NCI-H748 treated with DMSO at 0.1 percent for 48 hours (cell line): ENCODE measurements at places on chromosomes 5 and 9.
A peak's percentile ranks its signal among the peaks of the same experiment; 100 is the strongest.

DNA sequence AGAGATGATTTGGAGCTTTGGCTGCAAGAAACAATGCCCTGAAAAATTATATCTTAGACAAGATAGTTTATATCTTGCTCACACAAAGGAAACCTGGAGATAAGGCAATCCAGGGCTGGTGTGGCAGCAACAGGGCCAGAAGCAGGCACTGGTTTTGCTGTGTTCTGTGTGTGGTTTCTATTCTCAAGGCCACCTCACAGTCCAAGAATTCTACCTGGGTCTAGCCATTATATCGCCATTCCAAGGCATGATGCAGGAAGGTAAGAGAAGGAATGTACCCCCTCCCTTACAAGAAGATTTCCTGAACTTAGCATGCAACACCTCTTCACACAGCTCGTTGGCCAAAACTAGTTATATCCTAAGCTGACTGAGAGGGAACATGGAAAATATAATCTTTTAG is 74.5 kb upstream of the MEGF10 start:
- DNase-seq: no peak

DNA sequence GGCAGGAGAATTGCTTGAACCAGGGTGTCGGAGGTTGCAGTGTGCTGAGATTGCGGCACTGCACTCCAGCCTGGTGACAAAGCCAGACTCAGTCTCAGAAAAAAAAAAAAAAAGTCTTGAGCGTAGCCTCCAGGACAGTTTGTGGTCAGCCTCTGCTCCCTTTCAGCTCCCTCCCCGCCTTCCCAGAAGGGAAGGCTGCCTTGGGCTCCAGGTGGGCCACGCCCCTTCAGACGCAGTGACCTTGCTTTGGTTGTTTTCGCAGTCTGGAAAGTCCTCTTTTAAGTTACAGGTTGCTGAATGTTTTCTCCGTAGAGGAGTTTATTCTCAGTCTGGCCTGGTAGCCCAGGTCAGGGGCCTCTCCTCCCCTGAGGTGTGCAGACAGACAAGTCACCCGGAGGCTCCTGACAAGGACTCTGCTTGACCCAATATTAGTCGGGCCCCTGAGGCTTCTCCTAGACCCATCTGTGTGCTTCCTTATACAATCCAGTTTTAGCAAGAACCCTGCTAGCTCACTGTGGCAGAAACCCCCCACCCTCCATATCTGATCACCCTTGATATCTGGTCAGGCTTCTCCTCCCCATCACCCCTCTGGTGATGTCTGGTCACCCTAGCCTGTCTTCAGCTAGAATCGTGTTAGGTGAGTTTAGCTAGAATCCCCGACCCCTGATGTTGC is 31.6 kb upstream of the N4BP3 start:
- no peak for DNase-seq

- DNase-seq: no peak
Measured at GRCh38 chr9:112654282-112654681, 63.6 kb downstream of the INIP start.

GRCh38 chr9:133621725-133622267 is 12.6 kb upstream of the FAM163B start:
- DNase-seq: no peak

GRCh38 chr9:88975966-88976889 is 15.0 kb upstream of the S1PR3 start:
- DNase-seq: no peak

DNA sequence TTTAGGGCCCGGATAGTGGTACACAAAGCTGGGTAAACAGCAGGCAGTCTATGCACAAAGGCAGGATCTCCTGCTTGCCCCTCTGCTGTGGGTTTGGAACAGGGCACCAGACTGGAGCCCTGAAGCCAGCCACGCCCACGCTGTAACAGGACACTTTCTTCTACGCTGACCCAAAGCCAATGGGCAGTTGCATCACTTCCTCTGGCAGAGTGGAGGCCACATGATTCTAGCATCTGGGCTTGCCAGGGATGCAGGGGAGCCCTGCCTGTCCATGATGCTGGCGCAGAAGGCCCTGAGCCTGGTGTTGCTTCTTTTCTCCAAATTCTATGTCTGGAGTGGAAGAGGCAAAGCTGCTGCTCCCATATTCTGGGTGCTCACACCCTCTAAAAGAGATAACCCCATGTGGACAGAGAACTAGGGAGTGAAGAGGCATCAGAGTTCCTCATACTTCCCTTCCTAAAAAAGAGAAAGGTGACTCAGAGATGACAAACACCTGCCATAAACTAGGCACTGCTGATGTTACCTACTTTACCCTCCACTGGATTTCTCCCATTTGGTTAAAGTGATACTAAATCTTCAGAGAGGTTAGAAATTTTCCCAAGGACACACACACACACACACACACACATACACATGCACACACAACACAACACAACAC is 260.3 kb upstream of the KLF4 start:
- peak; percentile 97 for DNase-seq

GRCh38 chr5:165579911-165580310 is 2074.5 kb downstream of the MAT2B start:
- no peak for DNase-seq

- DNase-seq: no peak
Measured at GRCh38 chr5:36593867-36594266, 12.5 kb upstream of the SLC1A3 start.

DNA sequence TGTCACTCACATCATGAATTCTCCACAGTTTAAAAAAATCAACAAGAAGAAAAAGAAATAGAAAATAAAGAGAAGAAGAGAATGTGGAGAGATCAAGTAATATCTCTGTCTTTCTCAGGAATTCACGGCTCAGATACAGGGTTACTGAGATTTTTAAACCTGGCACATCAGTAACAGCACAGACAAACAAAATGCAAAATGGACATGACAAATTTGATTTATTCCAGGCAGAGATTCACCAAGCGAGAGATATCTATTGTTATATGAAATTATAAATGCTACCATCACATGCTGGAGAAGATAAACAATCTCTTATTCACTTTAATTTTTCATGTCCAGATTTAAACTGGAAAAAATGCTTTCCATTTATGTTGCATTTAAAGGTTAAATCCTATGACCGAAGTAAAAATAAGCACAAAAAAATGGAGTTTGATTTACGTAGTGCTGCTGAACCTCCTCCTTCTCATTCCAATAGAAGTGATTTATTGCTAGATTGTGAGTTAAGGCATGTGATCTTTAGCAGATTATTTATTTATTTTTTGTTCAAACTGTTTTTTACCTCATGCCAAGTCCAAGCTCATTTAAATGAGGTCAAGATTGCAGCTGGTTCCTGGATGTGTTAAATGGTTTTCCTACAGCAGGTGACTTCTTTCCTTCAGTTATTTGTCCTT is 926.4 kb downstream of the MAT2B start:
- no peak for DNase-seq

DNA sequence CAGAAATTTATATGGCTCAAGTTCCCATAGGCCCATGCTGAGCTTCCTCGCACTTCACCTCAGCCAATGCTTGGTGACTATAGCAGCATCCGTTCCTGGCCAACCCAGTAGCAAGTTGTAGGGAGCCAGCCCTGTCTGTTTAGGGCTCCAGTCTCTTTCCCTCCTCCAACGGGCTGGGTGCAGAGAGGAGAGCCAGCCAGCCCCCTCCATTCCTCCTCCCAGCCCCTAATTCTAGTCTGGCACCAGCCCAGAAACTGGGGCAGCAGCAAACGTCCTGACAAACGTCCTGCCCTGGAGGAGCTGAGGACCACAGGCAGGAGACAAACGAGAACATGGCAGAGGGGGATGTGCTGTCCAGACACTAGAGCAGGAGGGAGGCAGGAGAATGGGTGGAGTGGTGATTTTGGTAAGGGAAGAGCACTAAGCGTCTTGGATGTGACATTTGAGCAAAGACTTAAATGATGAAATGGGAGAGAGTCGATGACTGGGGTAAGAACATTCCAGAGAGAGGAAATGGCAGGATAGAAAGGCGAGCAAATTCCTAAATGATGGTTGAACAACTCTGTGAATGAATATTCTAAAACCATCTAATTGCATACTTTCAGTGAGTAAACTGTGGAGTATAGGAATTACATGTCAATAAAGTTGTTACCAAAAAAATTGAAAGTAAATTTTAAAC is 222.5 kb upstream of the DAPK1 start:
- no peak for DNase-seq

DNA sequence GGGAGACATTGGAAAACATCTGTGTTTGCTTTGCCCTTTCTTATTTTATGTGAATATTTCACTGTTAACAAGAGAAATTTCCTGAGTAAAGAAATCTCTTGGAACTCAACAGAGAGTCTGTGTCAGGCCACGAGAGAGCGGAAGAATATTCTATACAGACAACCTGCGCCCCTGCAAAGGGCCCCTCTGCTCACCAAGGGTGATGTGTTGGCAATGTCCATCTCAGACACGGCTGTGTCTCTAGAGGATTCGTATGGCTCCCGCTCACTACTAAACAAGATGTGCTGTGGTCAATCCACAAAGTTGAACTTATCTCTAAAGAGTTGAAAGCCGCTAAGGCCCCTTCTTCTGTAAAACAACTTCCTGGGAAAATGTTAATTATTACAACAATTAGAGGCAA is 241.0 kb upstream of the IRX1 start:
- DNase-seq: no peak

GRCh38 chr5:61279725-61280124 is 52.3 kb upstream of the ZSWIM6 start:
- no peak for DNase-seq

GRCh38 chr9:82939451-82939850 is 123.5 kb downstream of the RASEF start:
- no peak for DNase-seq
